ENCODE measurements at places on chromosomes 4 and X. TPM values are rescaled to one million over a fixed set of nuclear protein-coding genes. Genes with fewer than 3 reads are reported as not detected.
A peak's percentile ranks its signal among the peaks of the same experiment; 100 is the strongest.

GRCh38 chr4:8403173-8403753 lies 37.3 kb downstream of the ACOX3 start:
- DNase-seq: peak; percentile 52

DNA sequence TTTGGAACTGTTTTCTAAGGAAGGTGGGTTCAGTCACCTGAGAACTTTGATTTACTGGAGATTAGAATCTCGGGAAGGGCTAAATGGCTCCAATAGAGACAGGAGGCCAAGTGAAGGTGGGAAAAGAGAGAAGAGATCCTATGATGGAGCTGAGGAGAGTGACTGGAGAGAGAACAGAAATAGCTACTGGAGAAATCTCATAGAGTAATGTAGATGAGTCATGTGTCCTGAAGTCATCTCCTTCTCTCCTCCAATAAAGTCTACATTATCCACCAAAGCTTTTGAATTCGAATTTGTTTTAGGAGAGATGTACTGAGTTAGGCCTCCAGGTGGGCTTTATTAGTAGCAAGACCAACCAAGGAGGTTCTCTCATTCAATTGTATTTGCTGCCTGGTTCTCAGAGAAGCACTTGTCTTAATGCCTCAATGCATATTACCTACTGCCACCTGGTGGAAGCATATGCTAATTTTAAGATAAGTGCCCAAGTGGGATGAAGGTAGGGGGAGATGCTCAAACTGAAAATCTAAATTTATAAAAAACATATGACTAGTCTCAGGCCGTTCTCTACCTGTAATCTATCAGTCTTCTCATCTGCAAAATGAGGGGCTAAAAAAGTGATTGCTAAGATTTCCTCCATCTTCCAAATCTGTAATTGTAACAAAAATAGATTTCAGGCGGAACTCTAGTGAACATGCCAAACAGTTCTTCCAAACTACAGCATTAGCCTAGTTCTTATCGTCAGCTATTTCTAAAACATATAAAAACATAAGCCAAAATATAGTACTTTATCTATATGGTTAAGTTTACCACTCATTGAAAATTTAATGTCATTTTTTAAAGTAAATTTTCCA lies 24.4 kb downstream of the TXK start:
- DNase-seq: peak; percentile 19

DNA sequence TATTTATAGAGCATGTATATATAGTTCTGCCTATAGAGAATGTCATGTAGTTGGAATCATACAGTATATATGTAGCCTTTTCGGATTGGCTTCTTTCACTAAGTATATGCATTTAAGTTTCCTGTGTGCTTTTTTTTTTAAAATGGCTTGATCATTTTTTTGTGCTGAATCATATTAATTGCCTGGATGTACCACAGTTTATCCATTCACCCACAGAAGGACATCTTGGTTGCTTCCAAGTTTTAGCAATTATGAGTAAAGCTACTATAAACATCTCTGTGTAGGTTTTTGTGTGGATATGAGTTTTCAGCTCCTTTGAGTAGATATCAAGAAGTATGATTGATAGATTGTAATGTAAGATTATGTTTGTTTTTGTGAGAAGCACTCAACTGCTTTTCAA lies 23.8 kb downstream of the PTTG2 start:
- DNase-seq: no peak

DNA sequence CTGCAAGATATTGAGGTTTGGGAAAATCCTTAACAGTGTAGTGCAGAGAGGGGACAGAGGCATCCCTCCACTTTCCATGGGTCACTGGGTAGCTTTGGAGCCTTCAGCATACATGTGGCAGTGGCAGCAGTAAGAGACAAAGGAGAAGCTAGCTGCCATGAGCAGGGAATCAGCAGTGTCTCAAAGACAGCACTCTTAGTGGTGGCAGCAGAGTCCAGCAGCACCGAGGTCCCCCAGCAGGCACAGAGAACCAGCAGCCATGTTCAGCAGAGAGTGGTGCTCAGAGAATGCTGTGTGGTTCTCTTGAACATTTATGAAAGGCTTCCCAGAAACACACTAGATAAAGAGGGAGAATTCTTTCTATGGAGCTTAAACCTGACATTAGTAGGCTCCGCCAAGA lies 308.5 kb downstream of the CENPC start:
- no peak for DNase-seq

GRCh38 chr4:122121593-122121992 lies 30.5 kb upstream of the BLTP1 start:
- no peak for DNase-seq

GRCh38 chr4:157280673-157281072 lies 60.1 kb downstream of the GRIA2 start:
- DNase-seq: no peak

DNA sequence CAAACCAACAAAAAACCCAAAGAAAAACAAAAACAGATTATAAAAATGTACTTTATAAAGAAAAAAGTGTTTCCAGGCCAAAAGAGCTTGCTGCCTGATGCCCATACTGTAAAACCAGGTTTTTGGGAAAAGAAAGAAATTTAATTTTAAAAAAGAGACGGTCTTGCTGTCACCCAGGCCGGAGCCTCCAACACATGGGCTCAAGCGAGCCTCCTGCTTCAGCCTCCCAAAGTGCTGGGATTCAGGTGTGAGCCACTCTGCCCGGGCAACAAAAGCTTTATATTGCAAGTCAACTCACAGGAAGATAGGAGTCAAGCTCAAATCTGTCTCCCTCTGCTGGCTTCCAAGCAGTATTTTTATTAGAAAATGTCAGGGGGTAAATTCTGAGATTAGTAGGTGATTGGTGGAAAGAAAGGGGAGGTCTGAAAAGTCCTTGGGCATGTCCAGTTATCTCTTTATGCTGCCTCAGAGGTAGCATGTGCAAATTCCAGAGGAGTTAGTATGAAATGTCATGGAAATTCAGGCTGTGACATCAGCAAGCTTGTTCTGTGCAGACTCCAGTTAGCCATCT lies 39.4 kb downstream of the MGST2 start:
- DNase-seq: no peak

- no peak for DNase-seq
Observed at GRCh38 chr4:3345384-3345783, 52.6 kb downstream of the RGS12 start.

- DNase-seq: no peak
Observed at GRCh38 chrX:55312655-55313054, 47.9 kb upstream of the PAGE3 start.

- no peak for DNase-seq
Observed at GRCh38 chrX:154123241-154124219, 20.5 kb upstream of the OPN1LW start.

DNA sequence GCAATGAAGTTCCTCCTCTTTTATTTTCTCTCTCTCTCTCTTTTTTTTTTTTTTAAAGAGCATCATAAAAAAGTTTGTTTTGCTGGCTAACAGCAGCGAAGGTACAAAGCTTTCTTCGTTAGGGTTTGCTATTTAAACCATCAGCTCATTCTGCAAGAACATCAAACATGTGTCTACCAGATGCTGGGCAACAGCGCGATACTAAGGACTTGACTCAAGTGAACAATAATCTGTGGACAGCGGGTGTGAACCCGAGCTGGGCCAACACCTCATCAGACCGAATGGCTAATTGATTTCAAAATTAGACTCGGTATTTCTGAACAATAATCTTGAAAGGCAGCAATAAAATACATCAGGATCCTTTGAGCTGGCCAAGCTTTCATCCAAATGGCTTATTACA lies 246.4 kb downstream of the FBXO8 start:
- DNase-seq: no peak

- DNase-seq: no peak
Observed at GRCh38 chrX:132271311-132271778, 52.1 kb upstream of the RAP2C start.

DNA sequence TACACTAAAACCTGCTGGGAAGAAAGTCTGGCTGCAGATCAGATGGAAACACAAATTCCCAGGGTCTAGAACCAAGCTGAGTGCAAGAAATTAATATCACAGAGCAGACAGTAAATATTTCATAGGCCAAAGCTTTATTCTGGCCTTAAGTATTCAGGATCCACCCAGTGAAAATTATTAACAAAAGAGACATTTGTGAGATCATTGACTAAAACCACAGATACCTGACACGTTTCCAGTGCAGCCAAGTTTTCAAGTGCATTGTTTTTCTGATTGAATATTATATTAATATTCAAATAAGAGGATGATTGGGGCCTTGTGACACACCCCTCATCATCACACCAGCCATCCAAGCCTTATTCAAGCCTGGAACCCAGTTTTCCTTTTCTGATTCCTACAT lies 10.3 kb downstream of the ELOVL6 start:
- DNase-seq: no peak

DNA sequence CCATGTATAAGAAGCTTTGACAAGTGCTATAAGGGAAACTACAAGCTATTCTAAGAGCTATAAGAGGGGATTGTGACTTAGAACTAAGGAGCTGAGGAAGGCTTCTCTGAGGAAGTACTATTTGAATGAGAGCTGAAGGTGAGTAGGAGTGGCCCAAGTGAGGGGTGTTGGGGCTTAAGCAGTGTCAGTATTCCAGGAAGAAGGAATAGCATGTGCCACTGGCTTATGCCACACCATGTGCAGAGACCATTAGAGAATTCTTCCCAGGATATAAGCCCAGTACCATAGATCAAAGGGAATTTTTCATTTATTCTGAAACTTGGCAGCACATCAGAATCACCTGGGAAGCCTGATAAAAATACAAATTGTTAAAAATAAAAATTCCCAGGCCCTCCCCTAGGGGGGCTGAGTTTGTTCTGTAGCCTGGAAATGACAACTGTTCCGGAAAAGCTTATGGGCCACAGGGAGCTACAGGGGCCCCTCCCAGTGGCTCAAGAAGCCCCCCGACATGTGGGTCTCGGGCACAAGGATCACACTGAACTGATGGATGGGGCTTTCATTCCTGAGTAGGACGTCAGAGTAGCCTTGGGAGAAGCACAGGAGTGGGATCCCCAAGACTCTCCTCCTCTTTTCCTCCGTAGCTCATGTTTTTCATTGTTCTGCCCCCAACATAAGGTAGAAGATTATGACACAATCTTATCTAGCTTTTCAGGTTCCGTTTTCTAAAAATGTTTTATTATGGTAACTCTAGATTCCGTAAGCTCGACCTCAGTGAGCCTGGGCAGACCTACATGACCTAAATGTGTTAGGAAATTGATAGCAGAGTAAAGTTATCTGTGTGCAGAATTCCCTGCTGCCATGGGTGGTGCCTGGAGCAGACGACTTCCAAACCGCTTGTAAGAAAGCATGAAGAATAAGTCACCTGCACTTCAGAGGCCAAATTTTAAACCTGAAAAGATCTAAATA lies 119.3 kb downstream of the AFF1 start:
- no peak for DNase-seq

DNA sequence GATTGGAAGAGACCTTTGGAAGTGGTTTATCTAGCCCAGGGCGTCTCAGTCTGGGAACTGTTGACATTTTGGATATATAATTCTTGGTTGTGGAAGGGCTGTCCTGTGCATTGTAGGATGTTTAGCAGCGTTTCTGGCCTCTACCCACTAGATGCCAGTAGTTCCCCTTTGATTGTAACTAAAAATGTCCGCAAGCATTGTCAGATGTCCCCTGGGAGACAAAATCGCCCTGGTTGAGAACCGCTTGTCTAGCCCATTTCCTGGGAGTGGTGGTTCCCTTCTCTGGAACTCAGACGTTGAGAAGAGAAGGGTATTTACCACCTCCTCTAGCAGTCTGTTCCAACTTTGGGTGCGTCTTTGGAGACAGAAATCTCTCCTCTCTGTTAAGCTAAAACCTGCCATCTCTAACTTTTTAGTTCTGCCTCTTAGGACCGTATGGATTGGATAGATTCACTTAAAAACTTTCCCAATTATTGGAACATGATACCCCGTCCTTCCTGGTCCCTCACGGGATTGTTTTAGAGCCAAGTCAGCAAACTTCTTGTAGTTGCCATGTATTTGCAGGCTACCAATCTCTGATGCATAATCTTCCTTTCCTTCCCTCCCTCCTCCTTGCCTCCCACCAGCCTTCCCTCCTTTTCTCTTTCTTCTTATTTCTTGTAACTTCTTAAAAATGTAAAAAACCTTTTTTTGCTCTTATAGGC lies 13.9 kb downstream of the TMEM165 start:
- DNase-seq: peak; percentile 19

DNA sequence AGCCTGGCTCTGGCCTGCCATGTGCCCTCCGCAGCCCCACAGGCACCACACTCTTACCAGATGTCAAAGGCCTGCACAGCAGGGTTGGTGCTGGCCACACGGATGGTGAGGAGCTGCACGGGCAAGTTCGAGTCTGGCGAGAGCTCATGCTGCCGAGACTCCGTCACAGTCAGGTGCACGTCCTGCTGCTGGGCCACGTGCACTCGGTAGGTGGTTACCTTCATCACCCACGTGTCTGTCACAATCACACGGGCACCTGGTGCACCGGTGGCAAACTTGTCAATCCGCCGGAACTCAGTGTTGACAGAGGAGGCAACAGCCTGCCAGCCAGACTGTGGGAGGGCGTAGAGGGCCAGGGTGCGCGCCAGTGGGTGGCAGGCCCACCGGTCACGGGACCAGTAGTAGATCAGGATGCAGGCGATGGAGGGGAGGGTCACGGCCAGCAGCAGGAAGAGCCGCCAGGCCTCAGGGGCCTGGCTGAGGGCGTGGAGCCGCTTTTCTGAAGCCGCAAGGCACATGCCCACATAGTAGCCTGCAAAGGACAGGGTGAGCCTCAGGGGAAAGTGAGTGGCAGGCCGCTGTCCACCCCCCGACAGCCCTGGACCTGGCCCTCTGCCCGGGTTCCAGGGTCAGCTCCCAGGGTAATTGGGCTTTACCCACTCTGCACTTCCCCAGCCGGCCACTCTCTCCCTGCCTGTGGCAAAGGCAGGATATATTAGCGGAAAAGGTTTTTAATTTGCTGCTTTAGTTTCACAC lies 2.9 kb downstream of the TMEM129 start:
- no peak for DNase-seq

DNA sequence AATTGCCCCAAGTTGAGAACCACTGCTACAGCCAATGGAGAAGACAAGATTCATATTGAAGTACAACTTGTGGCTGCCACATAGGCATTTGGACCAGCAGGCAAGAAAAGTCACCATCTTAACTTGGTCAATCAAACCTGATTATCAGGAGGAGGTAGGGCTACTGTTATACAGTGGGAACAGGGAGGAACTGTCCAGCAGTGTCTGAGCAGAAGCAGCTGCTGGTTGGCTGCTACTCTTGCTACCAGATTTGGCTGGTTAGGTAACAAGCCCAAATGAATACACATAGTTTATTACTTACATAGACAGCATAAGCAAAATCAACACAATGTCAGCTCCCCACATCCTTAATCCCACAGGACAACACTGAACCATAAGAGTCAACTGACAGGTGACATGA lies 39.4 kb downstream of the ATP1B4 start:
- DNase-seq: no peak

ARHGAP36 gene
- polyA plus RNA-seq: not detected

PPP4R3C gene
- polyA plus RNA-seq: not detected

ARMCX2 gene
- polyA plus RNA-seq: 2.8 TPM

RAI2 gene
- 1.4 TPM for polyA plus RNA-seq

CYSLTR1 gene
- 19.7 TPM for polyA plus RNA-seq

SH3BGRL gene
- polyA plus RNA-seq: 175 TPM

HTRA3 gene
- not detected for polyA plus RNA-seq

CXCL5 gene
- polyA plus RNA-seq: not detected

DDIT4L gene
- polyA plus RNA-seq: not detected

Data from naive thymus-derived CD4-positive, alpha-beta T cell (primary cell).